SW480 (cell line): ENCODE measurements at places on chromosomes 6 and 20.

- DNase-seq = no peak
Observed at GRCh38 chr20:33693741-33694638, 7.8 kb upstream of the E2F1 start.

DNA sequence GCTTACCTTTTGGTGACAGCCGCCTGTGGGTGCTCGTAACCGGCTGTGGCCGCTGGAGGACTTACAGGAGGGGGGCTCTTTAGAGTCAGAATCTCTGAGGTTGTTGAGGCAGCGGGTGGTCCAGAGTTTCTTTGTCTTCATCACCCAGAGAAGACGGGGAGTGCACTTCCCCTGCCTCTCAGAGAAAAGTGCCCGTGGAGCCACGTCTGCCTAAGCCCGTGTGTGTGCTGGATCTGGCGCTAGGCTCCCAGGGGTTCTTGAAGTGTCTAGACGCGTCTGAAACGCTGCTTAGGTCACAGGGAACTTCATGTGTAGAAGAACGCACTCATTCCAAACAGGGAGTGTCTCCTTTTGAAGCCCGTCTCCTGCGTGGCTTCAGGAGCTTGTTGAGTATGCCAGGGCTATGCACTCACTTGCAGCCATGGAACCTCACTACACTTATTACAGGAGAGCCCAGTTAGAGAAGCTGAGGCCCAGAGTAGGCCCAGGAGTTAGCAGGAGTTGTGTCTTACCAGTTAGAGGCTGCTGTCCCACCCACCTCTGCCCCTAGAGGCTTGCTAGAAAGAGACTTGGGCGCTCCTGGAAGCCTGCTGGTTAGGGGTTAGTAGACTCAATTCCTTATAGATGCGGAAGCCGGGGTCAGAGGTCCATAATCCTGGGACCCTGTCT, 1.3 kb downstream of the LSM14B start:
- no peak for DNase-seq

GRCh38 chr20:24149175-24149574, 160.6 kb upstream of the GGTLC1 start:
- DNase-seq = peak; percentile 34

GRCh38 chr20:53827292-53828087, 233.9 kb upstream of the ZNF217 start:
- DNase-seq = no peak

DNA sequence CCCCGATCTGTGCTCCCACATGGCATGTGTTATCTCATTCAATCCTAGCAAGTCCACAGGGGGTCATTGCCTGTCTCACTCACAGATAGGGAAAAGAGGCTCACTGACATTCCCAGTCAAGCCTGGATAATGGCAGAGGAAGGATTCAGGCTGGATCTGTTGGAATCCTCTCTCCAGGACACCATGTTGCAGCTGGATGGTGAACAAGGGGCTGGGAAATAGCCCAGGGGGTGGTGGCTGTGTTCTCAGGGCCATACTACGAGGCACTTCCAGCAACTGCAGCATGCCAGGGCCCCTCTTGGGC, 5.0 kb upstream of the SPDEF start:
- no peak for DNase-seq

DNA sequence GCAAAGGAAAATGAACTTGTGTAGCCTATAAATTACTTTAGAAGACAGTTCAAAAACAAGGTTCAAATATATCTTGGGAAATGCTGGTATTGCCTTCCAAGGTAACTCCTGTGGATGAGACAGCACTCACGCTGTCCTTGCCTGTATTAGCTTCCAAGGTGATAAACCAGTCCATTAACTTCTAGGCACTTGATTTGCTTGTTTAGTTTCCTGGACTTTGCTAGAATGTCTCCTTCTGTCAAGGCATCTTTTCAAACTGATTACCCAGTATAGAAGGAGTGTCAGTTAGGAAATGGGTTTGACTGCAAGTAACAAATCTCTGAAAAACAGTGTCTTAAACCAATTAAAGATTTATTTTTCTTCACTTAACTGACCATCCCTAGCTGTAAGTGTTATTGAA, 103.4 kb upstream of the SLC22A23 start:
- DNase-seq = no peak

- peak; percentile 20 for DNase-seq
Observed at GRCh38 chr6:105713474-105714118, 310.7 kb upstream of the PREP start.

- DNase-seq = no peak
Observed at GRCh38 chr6:82906489-82906888, 159.2 kb downstream of the UBE3D start.

- no peak for DNase-seq
Observed at GRCh38 chr6:146253691-146254090, 224.8 kb downstream of the GRM1 start.

- DNase-seq = no peak
Observed at GRCh38 chr6:2053691-2054090, 191.7 kb downstream of the GMDS start.

- no peak for DNase-seq
Observed at GRCh38 chr20:19341348-19342053, 129.1 kb downstream of the SLC24A3 start.

DNA sequence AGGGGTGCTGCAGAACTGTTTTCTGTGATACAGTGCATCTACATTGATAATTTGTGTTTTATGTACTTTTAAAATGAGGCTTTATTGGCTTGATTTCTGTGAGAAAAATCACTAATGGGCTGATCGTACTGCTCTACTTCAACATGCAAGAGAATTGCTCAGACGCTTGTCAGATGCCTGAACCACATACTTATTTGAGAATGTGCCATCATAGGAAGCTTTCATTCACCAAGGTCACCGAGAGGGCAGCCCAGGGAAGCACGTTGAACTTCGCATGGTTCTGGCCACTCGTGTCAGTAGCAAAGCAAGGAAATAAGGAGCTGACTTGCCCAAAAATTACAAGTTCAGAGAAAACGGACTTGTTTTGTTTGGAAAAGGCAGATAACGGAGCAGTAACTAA, 168.5 kb upstream of the AKAP12 start:
- DNase-seq = no peak

- DNase-seq = peak; percentile 73
Observed at GRCh38 chr20:20837574-20838021, 125.2 kb upstream of the RALGAPA2 start.

DNA sequence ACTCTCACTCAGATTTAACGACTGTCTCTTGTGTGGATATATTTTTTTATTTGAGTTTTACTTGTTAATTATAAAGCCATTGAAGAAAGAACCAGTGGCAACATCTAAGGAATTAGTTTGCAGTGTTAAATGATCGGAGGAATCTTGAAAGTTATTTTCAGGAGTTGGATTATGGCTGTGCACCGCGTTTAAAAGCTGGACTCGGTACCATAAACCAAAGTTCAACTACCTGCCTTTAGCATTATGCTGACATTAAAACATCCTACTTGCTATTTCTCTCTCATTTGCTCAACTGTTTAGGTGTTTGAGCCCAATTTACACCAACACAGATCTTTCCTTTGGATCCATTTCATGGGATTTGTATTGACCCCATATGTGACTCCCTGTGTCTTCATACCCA, 289.4 kb upstream of the SASH1 start:
- DNase-seq = no peak

DNA sequence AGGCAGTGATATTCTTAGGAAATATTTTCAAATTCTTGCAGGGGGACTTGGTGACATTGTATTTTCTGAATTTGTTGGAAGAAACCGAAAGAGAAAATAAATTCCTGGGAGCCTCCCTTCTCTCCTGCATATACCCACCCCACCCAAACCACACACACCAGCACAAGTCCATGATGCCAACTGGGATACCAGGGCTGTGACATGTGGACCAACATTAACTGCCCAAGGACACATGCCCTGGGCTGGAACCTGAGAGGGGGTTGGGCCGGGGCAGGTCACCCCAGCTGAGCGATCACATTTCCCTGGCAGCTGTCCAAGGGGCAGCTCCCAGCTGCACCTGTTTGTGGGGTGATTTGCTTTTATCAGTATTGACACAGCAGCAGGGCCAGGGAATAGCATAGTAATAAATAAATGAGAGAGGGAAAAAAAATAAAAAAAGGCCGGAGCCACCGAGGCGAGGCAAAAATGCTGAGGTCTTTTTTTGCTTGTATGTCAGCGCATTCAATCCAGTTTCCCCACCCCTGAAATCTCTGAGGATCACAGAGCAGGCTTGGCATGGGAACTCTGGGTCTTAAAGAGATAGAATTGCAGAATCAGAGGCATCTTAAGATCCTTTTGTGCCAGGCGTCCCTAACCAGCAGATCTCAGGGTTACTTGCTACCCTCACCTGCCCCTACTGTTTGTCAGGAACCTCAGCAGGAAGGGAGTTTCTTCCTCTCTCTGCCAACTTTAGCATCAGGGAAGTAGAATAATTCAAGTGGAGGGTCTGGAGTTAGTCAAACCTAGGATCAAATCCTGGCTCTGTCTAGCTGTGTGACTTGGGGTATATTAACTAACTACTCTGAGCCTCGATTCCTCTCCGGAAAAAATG, 66.5 kb upstream of the PIM1 start:
- peak; percentile 89 for DNase-seq

- DNase-seq = peak; percentile 84
Observed at GRCh38 chr6:3176562-3177355, 19.4 kb upstream of the TUBB2A start.

DNA sequence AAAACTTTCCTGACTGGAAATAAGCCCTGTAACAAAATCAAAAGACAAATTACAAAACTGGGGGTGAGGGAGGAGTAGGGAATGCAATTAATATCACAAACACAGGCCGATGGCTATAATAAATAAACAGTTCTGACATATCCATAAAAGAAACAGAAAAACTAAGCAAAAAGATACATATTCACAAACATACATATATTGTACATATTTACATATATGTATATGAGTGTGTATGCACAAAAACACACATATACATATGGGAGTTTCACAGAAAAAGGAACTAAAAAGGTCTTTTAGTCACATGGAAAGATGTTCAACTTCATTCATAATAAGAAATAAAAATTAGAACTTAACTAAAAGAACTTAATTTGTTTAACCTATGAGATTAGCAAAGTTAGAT, 292.7 kb downstream of the TFAP2A start:
- no peak for DNase-seq

DNA sequence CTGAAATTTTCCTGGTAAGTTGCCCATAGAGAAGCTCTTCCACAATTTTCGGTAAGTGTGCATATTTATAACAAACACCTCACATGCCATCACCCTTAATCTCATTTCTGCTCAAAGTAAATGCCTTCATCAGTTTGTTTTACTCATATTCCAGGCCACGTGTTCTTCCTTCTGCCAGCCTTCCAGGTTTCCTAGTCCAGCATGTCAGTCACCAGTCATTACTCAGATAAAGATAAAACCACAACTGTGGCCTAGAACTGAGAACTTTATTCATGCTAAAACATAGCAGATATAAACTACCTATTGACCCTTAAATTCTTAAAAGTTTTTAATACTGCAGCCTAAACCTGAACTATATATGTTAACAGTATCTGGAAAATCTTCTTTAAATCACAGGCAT, 149.5 kb upstream of the SLC22A16 start:
- DNase-seq = no peak

- DNase-seq = no peak
Observed at GRCh38 chr6:39696986-39697788, 28.0 kb downstream of the KIF6 start.

DNA sequence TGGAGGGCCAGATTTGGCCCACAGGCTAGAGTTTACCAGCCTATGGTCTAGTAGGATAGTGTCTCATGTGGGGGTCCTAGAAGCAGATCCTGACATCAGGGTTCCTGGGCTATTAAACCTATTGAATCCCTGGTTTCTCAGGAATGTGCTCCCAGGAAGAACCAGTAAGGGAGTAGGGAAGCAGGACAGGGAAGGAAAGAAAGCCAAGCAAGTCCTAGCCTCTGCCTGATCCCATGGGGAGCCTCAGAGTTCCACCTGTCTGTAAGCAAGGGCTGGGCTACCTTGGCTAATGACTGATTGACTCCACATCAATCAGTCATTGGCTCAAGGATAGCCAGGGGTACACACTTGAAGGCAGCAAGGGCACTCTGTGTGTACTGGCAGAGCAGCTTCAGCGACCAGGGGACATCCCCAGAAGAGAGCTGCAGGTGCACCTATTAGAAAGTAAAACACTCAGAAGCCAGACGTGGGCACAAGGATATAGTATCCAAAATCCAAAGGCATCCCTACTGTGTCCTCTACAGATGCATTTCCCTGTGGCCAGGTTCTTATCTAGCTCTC, 309.5 kb downstream of the TSHZ2 start:
- no peak for DNase-seq

DNA sequence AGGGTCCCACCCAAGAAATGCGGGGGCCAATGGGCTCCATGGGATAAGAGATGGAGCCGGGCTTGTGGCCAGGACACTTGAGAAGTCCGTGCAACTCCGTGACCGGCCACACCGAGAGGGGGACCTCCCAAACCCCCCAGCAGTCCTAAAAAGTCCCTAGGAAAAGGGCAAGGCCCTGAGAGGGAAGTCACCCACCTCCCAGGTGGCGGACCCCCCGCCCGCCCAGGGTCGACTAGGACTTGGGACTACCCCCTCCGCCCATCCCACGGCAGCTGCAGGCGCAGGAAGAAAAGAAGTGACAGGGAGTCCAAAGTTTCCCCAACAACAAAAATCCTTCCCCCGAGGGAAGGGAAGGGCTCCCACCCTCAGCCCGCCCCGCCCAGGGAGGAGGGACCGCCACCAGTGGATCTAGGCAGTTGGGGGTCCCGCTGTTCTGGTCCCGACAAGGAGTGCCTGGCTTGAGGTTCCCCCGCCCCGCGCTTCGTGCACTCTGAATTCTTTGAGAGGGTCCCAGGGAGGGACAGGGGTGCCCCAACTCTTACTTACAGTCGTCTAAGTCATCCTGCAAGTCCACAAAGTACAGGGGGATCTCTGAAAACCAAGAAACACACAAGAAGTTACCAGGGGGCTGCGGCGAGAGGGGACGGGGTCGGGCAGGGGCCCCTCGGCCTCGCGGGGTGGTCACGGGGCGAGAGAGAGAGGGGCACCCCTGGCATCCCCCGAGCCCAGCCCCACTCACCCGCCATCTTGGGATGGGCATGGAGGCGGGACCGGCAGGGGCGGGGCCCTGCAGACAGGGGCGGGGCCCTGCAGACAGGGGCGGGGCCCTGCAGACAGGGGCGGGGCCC, 611 bp upstream of the RAB22A start:
- peak; percentile 22 for DNase-seq

DNA sequence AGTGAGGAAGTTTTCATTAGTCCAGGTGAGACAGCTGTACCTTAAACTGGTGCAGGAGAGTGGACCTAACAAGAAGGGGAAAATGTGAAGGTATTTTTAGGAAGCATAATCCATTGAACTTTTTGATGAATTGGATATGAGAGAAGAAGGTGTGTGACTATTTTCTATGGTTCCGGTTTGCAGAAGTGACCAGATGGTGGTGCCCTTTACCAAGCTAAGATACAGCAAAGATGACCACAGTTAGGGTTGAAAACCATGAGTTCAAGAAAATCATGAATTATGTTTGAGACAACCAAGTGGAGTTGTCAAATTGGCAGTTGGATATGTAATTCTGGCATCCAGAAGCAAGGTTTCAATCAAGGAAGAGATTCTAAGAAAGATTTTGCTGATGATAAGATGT, 61.9 kb upstream of the NRSN1 start:
- peak; percentile 1 for DNase-seq

DNA sequence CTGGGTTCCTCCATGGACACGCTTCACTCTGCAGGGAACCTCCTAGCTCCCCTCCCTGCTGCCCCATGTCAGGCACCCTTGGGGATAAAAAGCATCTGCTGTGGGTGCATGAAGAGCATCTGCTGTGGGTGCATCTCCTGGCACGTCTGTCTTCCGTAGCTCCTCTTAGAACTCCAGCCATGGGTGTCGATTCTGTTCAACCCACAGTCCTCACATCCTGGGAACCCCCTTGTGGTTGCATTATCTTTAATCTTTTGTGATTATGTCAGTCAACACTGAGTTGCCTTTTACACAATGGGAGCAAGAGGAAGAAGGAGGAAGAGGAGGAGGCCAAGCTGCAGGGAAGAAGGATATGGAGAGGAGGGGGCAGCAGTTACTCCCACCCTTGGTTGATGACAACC, 24.1 kb upstream of the CCR6 start:
- DNase-seq = no peak
